ENCODE measurements at places on chromosomes 3 and 15. TPM values are rescaled to one million over a fixed set of nuclear protein-coding genes. Genes with fewer than 3 reads are reported as not detected.

SST gene
- 12.1 TPM for polyA plus RNA-seq

ESYT3 gene
- polyA plus RNA-seq, result 0.80 TPM

C3orf18 gene
- 24.5 TPM for polyA plus RNA-seq

THBS1 gene
- polyA plus RNA-seq, result 0.22 TPM

SCG5 gene
- 116 TPM for polyA plus RNA-seq

NECTIN3 gene
- polyA plus RNA-seq, result 2.4 TPM

GREM1 gene
- polyA plus RNA-seq, result 0.40 TPM

TMEM40 gene
- polyA plus RNA-seq, result not detected

CCR8 gene
- not detected for polyA plus RNA-seq

HERC2 gene
- polyA plus RNA-seq, result 70.2 TPM

CHRM5 gene
- 0.10 TPM for polyA plus RNA-seq

CAND2 gene
- 21.8 TPM for polyA plus RNA-seq

CCR9 gene
- polyA plus RNA-seq, result not detected

RCN2 gene
- polyA plus RNA-seq, result 400 TPM

SV2B gene
- polyA plus RNA-seq, result 0.68 TPM

MRPL47 gene
- polyA plus RNA-seq, result 91.1 TPM

SNURF gene
- polyA plus RNA-seq, result 19.9 TPM

ZNF620 gene
- polyA plus RNA-seq, result 20.2 TPM

SUSD5 gene
- polyA plus RNA-seq, result 0.74 TPM

EIF1B gene
- polyA plus RNA-seq, result 88.0 TPM

GPR160 gene
- polyA plus RNA-seq, result 2.9 TPM

CCR1 gene
- polyA plus RNA-seq, result not detected

CEP152 gene
- polyA plus RNA-seq, result 1.3 TPM

GOLGA6B gene
- polyA plus RNA-seq, result not detected

TRNT1 gene
- polyA plus RNA-seq, result 25.7 TPM

GUCA1C gene
- not detected for polyA plus RNA-seq

VILL gene
- polyA plus RNA-seq, result 0.14 TPM

STOML1 gene
- 49.5 TPM for polyA plus RNA-seq

COL6A5 gene
- not detected for polyA plus RNA-seq

KLHL6 gene
- polyA plus RNA-seq, result not detected

DUOX1 gene
- polyA plus RNA-seq, result not detected
